ENCODE measurements at places on chromosomes 1 and 21.

DNA sequence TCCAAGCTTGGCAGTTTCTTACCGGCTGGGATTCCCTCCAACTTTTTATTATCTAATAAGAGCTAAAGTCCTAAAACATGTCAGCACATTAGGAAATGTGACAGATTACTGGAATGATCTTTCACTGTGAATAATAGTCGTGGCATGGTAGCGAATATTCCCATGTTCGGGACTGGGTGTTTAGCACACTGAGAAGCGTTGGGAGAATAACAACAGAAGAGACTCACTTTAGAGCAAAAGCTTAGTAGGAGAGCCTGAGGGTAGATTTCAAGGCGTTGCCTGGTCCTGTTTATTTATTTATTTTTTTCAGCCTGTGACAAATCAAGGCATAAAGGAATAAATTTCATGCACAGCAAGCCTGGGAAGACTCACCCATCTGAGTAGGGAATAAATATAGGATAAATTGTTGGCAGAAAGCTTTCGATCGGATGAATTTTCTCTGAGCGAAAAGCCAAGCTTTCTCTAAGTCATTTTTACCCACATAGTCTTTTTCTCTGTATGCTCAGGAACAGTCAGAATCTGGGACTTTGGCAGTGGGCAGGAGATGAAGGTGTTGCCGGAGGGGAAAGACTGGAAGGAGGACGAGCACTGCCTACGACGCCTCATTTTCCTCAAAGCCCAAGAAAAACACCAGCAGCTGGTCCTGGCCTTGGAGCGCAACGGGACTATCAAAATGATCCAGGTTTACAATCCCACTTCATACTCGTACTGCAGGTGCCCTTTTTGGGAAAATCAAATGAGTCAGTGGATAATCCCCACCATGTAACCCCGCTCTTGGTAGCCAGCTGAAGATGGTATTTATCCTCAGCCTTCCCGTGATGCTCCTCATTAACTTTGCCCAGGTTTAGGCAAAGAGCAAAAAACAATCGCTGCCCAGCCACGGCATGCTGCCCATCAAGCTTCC, 97.2 kb downstream of the WDR64 start:
- DNase-seq = no peak

DNA sequence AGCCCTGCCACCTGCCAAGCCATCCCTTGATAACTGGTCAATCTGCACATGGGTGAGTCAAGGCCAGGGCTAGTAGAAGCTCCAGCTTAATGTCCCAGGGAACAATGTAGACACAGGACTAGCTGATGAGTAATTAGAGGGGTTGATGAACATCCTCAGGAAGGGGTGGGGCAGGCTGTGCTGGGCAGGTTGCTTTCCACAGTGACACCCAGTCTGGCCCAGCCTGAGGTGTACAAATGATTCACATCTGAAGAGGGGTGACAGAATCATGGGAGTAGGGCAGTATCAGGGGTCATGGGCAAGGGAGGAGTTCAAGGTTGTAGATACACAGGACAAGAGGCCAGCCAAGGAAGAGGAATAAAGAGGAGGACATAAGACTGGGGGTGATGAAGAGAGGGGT, 4.3 kb downstream of the LPAR3 start:
- DNase-seq = no peak

DNA sequence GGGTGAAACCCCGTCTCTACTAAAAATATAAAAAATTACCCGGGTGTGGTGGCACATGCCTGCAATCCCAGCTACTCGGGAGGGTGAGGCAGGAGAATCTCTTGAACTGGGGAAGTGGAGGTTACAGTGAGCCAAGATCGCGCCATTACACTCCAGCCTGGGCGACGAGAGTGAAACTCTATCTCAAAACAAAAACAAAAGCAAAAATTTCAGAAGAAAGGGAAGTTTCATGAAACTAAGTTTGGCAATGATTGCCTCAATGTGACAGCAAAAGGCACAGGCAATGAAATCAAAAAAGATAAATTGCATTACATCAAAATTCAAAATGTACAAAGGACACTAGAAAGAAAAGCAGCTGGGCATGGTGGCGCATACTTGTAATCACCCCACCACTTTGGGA, 40.1 kb downstream of the BTF3L4 start:
- DNase-seq = no peak

DNA sequence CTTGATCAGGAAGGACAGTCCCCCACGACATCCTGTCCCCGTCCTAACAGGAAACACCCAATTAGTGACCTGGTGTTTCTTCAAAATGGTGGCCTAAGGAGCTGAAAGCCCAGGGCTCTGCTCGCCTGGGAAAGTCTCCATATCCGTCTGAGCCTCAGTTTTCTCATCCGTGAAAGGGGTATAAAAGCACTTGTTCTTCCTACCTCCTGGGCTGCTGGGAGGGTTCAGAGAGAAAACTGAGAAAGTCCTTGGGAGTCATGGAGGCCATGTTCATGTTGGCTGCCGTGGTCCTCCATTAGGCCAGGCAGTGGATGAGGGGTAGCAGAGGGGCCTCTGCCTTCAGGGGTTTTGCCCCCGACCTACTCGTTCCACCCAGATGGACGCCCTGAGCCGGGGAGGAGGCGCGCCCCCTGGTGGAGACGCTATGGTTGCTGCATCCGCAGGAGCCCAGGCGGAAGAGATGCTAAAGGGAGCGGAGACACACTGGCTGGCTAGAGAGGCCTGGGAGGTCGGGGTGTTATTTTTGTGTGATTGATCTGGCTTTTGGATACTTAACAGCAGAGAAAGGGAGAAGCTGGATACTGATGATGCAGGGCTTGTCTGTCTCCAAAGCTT, 113.5 kb downstream of the PRDM2 start:
- DNase-seq = peak; percentile 61

- peak; percentile 46 for DNase-seq
Measured at GRCh38 chr1:46413596-46413985, 19.5 kb downstream of the FAAH start.

- no peak for DNase-seq
Measured at GRCh38 chr1:18470671-18471355, 9.9 kb upstream of the KLHDC7A start.

DNA sequence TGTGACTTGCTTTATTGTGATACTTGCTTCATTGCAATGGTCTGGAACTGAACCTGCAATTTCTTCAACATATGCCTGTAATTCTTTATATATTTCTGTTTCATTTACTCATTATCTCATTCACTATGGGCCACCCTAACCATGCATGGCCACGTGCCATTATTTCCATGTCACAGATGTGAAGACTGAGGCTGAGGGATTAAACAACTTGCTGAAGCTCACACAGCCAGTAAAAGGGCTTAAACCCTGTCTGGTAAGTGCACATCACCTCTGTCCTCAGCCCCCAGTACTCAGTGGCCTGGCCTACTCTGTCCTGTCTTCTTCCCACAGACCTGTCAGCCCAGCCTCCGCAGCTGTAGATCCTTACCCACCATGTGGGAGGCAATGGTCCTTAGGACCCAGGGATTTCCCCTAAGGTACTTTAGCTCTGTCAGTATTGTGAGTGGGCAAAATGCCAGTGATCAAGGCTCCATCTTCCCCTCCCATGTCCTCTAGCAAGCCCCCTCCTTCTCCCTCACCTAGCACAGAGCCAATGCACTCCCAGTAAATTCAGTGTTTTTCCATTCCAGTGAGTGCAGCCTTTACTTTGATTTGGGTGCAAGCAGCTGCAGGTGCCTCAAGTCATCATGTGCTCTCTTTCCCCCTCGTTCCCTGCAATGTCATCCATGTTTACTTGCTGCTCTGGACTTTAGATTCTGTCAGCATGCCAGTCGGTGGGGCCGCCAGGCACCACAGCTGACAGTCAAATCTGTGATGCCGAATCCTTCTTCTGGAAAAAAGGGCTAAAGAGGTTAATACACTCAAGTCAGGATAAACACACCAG, 228.2 kb upstream of the PROX1 start:
- no peak for DNase-seq

DNA sequence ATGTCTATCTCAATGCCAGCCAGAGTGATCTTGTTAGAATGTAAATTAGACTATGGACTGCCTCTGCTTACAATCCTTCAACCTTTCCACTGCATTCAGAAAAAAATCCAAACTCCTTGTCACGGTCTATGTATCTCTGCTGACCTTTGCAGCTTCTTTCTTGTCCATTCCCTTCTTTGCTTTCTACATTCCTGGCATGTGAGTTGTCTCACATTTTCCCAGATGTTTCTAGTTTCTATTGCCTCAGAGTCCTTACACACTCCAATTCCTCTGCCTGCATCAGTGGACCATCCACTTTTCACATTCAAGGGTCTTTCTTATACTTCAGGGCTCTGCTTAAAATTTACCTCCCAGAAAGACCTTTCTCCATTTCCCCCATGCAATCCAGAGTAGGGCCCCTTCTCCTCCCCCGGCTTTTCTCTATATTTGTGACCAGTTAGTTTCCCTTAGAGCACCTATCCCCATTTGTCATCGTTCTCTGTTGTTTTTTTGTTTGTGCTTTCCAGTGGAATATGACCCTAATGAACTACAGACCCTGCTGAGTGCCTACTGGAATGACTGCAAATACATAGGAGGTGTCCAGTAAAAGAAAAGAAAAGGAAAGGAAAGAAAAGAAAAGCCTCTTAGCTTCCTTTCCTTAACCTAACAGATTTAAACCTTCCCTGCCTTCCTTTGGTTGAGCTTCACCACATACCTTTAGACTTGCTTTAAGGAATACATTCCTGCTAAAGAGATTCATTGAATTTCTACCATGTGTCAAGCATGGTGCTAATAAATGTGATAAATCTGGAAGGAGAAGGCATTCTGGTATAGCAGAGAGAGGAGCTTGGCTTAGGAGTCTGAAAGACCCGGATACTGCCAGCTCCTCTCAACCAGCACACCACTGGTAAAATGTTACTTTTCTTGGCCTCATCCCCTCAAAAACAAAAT, 102.0 kb downstream of the DIRAS3 start:
- no peak for DNase-seq

GRCh38 chr1:86375688-86376087, 20.4 kb downstream of the ODF2L start:
- DNase-seq = no peak

DNA sequence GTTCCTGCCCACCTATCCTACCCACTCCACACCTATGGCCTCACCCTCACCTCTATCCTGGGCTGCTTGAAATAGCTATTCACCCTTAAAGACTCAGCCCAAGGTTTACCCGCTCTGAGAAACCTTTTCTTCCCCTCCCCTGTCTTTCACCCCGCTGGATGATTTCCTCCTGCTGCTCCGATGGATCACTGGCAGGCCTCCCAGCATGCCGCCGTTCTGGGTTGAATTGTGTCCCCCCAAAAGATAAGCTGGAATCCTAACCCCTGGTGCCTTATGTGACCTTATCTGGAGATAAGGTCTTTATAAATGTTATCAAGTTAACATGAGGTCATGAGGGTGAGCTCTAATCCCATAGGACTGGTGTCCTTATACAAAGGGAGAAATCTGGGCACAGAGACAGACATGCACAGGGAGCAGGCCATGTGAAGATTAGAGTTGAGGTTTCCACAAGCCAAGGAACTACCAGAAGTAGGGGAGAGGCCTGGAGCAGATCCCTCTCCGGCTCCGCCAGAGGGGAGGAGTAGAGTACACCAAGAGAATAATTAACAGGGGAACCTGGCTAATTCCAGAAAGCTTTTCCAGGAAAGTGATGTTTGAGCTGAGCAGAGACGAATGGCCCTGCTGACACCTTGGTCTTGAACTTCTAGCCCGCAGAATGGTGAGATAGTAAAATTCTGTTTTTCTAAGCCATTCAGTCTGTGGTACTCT, 110.0 kb upstream of the SERBP1 start:
- DNase-seq = no peak

DNA sequence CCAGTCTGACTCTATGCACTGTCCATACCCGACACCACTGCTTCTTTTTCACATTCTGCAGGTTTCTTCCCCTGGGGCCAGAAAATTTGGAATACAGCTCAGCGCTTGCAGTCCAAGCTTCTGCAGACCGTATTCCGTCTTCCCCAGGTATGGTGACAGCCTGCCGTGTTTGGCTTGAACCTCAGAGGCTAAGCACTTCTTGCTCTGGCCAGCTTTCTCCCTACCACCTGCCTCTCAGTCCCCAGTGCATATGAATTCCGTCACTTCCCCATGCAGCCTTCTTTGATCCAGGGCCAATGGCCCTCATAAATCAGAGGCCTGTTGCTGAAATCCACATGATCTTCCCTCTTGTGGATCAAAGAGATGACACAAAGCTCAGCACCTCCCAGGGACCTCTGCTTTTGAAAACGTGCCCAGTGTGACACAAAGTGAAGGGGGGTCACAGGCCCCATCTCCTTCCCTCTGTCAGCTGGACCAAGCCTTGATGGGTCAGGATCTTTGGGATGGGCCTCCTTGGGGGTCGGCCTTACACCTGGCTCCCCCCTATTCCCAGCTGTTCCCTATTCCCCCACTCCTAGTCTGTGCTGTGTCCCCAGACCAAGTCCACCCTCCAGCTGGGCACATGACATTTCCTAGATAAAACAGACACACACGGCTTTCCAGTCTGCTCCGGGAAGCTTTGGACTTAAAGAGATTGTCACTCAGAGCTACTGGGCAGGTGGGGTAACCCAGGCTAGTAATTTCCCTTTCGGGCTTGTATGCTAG, 66.6 kb downstream of the HMGB4 start:
- DNase-seq = no peak

- no peak for DNase-seq
Measured at GRCh38 chr1:22747021-22747734, 36.5 kb downstream of the EPHB2 start.

- DNase-seq = no peak
Measured at GRCh38 chr1:210373628-210373877, 44.9 kb downstream of the HHAT start.

GRCh38 chr1:19407494-19408096, 77.7 kb downstream of the CAPZB start:
- no peak for DNase-seq

DNA sequence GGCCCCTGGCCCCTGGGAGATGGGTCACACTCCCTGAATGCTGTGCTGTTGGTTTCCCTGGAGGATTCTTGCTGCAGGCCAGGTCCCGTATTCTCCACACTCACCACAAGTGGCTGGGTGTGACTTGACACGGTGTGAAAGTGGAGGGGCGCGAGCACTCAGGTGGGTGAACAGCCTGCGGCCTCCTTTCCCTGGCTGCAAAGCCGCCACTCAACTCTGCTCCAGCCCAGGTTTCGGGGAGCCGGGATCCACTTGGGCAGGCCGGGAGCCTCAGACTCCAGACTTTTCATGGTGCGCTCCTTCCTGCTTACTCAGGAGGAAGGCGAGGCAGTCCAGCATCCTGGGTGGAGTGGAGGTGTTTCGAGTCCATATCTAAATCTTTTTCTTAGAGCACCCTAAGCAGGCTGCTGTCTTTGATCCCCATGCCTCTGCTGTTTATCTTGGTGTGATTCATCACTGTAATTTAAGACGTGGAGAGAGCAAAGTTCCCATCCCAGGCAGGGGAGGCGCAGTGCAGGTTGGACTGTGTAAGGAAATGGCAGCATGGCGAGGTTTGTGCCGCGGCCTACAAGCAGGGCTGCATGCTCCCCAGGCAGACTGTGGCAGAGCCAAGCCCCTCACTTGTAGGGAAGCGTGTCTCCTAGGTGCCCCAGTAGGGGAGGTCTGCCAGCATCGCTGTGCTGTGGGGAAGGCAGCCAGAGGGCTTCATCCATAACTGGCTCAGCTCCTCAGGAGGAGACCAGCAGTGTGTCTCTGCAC, 29.6 kb downstream of the VANGL1 start:
- no peak for DNase-seq

DNA sequence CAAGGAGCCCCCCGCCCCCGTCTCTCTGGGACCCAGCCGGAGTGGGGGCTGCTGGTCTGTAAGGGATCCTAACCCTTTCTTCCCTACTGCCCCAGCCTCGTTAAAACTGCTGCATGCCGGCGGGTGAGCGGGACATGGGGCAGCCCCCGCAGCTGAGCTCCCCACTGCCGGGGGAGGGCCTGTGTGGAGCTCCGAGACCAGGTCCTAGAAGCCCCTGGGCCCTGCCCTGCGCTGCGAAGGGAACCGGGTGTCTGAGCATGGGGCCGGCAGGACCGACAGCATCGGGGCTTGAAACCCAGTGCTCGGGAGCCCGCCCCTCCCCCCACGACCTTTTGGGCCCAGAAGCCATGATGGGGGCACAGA, 9.2 kb upstream of the COL6A1 start:
- no peak for DNase-seq
